ENCODE measurements at places on chromosomes 3 and 15.

- no peak for DNase-seq
Measured at GRCh38 chr3:73351423-73352071, 273.2 kb downstream of the PDZRN3 start.

DNA sequence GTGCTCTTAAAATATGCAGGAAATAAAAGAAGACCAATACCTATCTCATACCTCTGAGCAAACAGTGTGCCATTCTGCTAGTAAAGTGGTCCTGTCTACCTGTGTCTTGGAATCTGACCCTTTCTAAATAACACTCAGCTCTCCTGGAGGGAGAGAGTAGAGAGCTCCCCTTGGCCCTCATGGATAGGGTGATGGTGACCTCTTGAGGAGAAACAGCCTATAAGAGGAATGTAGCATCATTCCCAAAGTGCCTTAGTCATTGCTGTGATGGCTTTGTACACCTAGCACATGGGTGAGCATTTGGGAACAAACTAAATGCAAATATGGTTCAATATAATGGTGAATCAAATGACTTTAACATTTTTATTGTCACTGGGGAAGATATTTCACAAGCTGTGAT is 10.0 kb downstream of the SNTN start:
- no peak for DNase-seq

- DNase-seq: no peak
Measured at GRCh38 chr3:183519891-183520290, 35.6 kb downstream of the KLHL6 start.

GRCh38 chr3:177478170-177478867 is 281.0 kb upstream of the TBL1XR1 start:
- DNase-seq: peak; percentile 62

DNA sequence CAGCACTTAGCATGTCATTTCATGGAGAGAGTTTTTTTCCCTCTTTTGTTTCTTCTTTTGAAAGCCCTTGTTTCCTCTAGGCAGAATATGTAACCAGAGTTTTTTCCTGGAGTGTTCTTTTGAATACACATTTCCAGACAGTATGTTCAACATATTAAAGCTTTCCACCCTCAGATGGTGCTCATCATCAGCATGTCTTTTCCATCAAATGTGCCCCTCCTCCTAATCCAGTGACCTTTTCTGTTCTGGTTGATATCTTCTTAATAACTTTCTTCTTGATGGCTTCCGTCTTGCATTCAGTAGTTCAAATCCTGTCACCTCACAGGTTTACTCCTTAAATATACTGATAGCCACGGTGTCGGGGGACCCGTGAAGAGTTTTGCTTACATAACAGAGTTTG is 78.6 kb downstream of the FNDC3B start:
- DNase-seq: no peak

DNA sequence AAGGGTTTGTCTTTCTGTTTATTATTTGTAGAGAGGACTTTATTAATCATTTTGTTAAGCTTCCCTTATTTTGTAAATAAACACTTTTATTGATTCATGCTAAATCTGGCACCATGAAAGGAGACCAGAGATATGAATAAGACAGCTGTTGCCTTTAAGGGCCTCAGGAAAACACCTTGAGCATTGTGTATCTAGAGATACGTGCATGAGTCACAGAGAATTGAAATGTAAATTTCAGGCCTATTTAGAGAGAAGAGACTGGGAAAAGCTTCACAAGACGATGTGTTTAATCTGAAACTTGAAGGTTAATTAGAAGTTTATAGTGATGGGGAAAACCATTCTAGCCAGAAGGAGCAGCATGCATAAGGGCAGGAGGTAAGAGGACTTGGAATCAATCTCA is 28.6 kb upstream of the UTS2B start:
- no peak for DNase-seq

GRCh38 chr15:64763462-64763861 is 11.9 kb downstream of the RBPMS2 start:
- no peak for DNase-seq

DNA sequence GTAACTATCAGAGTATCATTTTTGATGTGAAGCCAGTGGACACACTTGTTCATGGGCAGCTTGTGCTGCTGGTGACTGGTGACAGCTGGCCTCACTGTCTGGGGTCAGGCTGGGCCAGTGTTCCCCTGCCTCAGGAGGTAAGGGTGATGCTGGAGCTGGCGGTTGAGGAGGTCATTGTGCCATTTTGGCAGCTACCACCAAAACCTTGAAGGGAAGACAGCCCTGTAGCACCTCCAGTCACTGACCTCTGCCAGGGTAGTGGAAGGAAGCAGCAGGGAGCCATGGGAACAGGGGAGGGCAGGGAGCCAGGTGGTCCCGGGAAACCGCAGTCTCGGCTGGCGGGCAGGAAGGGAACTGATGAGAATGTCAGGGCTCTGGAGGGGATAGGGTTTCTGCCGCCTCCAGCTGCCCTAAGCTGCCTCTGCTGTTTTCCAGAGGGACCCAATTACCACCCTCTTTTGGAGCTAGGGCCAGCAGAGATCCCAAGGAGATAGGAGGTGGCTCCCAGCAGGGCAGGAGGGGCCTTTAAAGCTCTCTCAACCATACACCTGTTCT is 24.8 kb downstream of the FOXL2NB start:
- DNase-seq: no peak

GRCh38 chr3:60792249-60792852 is 458.9 kb downstream of the FHIT start:
- no peak for DNase-seq

- DNase-seq: no peak
Measured at GRCh38 chr3:188339410-188340295, 185.7 kb downstream of the LPP start.

DNA sequence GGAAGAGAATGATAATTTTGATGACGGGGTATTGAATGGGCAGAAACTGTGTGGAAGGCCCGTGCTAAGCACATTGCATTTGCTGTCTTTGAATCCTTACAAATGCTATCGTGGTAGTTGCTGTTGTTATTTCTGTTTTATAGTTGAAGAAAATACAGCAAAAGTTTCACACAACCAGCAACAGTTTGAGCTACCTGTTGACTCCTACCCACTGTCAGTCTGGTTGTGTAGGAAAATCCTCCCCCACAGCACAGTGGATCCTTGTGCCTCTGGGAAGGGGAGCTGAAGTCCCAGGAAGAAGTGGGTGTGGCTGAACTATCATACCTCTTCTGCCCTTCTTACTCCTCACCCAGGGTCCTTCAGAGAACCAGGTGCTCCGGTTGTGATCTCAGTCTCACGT is 29.4 kb downstream of the MRAS start:
- no peak for DNase-seq

GRCh38 chr15:82790321-82790720 is 15.5 kb downstream of the FSD2 start:
- DNase-seq: no peak

GRCh38 chr3:89002191-89002590 is 105.2 kb upstream of the EPHA3 start:
- no peak for DNase-seq

DNA sequence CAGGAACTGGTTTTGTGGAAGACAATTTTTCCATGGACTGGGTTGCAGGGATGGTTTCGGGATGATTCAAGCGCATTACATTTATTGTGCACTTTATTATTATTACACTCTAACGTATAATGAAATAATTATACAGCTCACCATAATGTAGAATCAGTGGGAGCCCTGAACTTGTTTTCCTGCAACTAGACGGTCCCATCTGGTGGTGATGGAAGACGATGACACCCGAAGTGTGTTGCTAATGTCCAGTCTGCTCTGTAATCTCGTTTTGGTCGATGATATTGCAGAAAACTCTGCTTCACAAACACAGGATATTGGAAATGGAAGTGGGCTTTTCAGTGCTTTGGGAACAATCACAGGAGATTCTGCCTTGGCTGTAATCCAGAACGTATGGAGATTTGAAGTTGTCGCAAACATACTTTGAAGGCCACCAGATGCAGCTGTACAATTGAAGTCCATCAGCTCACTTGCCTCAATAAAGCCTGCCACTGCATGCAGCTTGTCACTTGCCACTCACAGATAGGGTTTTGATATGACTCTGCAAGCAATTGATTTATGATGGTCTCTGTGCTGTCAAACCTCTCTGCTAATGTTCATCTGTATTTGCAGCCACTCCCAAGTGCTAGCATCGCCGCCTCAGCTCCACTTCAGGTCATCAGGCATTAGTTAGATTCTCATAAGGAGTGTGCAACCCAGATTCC is 141.7 kb downstream of the TJP1 start:
- no peak for DNase-seq

GRCh38 chr3:146464783-146465182 is 4.6 kb downstream of the PLSCR2 start:
- DNase-seq: no peak

GRCh38 chr3:39434574-39434973 is 28.1 kb downstream of the RPSA start:
- DNase-seq: no peak

GRCh38 chr15:99954361-99955180 is 221.3 kb upstream of the LYSMD4 start:
- no peak for DNase-seq

DNA sequence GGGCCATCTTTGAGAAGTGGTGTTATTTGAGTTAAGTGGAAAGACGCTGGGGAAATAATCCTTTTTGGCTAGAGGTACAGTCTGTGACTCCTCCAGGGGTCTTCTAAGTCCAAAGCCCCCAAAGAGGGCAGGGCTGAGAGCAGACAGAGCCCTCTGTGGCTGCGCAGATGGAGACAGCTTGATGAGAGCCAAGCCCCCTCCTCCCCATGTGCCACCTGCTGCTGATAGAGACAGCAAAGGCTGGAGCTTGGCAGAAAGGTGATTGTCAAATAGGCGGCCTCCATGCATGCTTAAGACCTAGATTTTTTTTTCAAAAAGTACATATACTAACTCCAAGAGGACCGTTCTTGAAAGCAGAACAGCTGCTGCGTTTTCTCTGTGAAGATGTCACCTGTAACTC is 72.4 kb downstream of the CRYGS start:
- no peak for DNase-seq

DNA sequence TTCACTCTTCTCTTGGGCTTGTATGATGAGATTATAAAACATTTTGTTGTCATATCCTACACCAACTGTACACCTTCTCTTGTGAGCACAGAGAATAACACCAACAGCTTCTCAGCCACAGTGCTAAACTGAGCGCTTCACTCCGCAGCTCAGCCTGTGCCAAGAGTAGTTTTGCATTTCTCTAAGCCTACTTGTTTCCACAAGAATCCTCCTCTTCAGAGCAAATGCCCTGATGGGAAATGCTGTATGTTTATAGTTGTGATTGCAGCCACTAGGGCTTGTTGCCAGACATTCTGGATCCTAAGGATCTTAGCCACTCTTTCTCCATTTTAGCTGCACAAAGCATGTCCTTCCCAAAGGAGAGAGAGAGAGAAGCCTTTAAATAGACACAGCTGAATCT is 138.8 kb upstream of the PLXND1 start:
- no peak for DNase-seq

DNA sequence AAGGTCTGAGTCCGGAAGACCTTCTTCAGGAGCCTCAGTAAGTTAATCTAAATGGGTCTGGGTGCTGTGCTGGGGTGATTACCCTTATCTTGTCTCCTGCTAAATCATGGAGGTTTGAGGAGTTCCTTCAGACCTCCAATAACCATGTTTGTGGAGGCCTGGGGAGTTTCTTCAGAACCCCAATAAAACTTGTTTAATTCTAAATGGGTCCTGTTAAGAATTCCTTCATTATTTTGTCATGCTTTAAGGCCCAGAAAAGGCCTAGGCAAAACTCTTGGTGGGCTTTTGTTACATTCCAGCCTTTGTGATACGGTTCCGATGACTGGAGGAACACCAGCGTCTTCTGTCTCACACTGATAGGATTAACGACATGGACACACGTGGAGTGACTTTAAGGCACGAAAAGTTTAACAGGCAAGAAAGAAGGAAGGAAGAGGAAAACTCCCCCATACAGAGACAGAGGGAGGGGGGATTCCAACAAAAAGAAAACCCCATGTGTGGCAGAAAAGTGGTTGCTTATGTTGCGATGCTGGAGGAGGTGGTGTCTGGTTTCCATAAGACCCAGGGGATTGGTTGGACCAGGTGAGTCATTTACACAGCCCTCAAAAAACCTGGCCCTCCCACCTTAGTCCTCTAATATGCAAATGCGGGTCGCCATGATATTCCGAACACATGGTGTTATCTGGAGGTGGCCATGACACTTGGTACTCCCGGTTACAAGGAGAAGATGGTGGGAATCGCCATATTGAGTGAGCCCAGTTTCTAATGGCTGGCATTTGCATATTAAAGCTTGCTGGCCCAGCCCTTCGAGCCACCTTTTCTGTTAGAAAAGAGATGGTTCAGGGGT is 72.6 kb upstream of the MFGE8 start:
- no peak for DNase-seq

DNA sequence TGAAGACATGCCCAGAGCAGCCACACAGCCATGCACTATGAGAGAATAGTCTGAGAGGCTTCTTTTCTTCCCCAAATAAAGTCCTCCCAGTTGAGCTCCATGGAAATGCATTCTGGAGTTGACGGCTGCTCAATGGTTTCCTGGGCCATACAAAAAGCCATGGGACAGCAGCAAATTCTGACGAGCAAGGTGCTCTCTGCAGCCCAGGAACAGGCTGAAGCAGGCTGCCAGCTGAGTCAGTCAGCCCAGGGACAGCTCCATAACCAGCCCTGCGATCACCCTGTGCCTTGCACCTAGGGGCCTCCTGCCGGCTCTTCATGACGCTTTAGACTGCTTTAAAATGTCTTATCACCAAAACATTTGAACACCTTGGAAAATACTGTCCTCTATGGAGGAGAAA is 256.3 kb upstream of the CHRNA7 start:
- DNase-seq: no peak

DNA sequence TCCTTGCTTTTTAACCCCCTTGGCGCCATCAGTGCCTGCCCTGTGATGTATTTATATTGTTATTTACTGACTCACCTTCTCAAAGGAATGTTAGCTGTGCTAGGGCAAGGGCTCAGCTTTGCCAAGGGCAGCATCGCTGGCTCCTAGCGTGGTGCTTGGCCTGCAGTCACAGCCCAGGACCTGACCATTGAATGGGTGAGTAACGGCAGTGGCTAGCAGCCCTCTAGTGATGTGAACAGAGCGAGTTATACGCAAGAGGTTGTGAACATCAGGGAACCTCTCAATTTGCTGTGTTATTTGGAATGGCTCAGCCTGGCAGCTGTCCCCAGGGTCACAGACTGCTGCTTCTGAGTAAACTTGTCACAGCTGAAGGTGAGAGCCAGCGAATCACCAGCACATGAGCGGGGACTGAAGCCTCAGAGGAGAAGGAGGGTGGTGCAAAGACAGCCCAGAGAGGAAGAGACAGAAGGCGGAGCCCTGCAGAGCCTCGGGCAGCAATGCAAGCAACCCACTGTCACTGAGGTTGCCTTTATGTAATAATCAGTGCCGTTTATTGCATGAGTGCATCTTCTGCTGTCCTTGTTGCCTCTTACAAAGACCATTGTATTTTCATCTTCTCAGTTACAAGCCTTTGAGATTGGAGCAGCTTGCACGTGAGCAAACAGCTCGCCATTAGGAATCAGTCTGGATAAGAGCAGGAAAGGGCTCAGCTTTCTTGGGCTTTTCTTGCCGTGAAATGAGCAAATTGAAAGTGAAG is 158.3 kb downstream of the SLCO3A1 start:
- DNase-seq: no peak

DNA sequence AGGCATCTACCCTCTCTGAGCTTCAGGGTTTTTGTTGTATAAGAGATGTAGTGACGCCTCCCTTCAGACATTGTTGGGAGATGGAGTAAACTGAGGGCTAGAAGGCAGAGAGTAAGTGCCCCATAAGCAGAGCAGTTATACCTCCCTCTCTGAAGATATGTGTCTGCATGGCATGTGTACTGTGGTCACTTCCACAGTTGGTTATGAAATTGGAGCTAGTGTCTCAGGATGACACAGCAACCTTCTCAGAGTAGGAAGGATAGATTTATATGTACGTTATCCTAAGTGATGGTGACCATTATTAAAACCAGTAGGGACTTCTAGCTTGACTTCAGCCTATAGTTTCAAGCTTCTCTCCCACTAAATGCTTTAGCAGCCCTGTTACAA is 17.9 kb downstream of the PXK start:
- DNase-seq: no peak
